ENCODE measurements at places on chromosomes 7 and 10.

- DNase-seq: no peak
These were observed 10.2 kb downstream of the TSPAN15 start for GRCh38 chr10:69461243-69462025.

- DNase-seq: no peak
These were observed 205.3 kb upstream of the ZNF32 start for GRCh38 chr10:43854007-43854406.

DNA sequence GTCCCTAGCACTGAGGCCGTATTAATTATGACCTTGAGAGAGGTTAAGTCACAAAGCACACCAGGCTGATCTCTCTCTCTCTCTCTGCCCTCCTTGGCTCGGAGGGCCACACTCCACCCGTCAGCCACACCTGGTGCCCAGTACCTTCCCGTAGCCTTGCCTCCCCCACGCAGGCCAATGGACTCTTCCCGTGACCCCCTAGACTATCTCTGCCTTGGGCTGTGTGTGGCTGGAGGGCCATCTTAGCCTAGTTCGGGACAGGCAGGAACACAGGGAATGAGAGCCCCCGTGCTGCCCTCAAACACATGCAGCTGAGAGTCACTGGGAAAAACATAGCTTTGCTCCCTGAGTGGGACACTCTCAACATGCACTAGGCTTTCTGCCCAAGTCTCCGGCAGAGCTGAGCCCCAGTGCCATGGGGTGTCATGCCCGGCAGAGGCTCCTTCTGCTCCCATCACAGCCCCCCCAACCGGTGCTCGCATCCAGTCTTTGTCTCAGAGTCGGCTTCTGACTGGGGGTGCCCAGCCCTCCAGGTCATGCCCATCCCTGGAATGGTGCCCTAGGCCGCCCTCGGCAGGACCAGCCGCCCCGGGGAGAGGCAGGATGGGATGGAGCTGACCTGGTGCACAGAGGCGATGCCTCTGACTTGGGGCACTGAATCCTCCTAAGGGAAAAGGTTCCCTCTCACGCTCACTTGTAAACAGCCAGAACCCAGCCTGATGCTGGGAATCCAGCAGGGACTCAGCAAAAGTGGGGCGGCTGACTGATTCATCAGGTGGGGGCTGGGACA is 63.0 kb downstream of the TCERG1L start:
- DNase-seq: no peak

DNA sequence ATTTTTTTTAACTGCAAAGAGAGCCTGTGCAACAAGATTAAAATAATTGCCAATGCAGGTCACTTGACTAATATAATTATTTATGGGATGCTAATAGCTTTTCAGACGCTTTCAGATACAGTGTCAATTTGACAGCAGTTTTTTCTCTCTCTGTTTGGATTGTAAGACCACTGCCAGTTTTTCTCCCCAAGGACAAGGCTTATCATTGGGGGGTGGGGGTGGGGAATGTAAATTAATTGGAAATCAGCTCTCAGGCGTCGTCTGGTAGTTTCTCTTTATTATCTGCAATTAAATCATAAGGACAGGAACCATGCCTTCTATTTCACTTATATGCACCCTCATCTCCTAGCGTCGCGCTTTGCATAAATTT is 559 bp upstream of the LRGUK start:
- DNase-seq: no peak

- no peak for DNase-seq
These were observed 329.1 kb downstream of the PTPRN2 start for GRCh38 chr7:158258411-158259130.

- no peak for DNase-seq
These were observed 451.9 kb downstream of the DPP6 start for GRCh38 chr7:154503962-154504550.

DNA sequence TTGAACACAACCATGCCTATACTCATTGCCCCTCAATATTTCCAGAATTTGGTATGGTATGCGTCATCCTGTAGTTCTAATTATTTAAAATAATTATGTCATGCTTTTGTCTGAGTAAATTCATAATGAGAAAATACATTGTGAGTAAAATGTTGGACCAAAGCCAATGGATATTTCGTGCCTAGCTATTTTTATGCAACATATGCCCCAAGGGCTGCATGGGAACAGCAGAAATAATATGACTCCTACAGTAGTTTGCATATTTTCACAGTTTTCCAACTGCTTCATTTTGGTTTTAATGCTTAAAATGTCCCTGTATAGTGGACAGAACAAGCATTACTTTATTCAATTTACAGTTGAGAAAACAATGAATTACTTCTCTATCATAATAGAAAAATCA is 1115.6 kb upstream of the GHITM start:
- no peak for DNase-seq

DNA sequence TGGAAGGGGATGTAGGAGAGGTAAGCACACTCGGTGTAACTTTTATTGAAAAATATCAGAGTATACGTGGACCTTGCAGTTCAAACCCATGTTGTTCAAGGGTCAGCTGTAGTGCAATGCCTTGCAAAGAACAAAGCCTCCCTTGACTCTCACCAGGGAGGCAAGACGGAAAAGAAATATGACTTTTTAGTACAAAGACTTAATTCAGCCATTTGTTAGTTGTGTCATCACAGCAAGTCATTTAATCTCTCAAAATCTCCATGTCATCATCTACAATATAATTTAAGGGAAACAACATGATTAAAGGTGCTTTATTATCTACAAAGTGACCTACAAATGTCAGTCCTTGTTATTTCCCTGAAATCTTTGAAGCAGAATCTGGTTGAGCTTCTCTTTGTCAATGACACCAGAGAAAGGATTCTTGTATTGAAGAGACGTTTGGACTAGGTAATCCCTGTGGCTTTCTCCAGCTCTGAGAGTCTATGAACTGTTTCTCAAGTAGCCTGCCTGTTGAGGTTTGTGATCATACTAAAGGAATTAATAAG is 502.8 kb downstream of the REEP3 start:
- no peak for DNase-seq

GRCh38 chr10:72425133-72425532 is 70.4 kb upstream of the DNAJB12 start:
- no peak for DNase-seq

DNA sequence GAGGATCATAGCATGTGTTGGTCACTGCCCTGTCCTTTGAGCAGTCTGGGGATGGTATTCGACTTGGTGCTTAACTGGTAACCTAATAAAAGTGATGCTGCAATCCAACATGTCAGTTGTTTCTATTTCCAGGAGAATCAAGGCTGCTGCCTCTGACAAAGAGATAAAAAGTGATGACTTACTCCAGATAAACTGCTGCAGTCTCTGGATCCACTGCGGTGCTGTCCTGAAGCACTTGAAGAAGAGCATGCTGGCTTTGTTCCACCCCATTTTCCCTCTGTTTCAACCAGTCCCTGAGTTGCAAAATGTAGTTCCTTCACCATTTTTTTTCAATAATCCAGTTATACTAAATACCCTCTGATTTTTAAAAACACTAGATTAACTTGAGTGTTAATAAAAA is 403.5 kb upstream of the ANKRD30A start:
- DNase-seq: no peak

DNA sequence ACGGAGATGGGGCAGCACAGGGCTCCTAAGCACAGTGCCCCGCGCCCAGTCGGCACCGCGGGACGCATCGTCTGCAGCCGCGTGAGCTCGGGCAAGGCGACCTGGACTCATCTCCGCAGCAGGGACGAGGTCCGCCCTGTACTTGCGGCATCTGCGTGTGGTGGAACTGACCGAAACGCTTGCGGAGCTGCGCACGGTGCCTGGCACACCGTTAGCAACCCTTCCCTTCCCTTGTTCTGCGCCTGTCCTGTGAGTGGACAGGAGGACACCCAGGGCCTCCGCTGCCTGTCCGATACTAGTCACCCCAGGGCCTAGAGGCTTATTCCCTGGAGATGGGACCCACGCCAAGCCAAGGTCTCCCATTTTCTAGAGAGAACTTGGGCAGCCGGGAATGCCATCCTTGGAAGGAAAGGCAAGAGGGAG is 98.5 kb downstream of the WDR11 start:
- no peak for DNase-seq

GRCh38 chr7:14858410-14858809 is 44.1 kb downstream of the DGKB start:
- DNase-seq: no peak

DNA sequence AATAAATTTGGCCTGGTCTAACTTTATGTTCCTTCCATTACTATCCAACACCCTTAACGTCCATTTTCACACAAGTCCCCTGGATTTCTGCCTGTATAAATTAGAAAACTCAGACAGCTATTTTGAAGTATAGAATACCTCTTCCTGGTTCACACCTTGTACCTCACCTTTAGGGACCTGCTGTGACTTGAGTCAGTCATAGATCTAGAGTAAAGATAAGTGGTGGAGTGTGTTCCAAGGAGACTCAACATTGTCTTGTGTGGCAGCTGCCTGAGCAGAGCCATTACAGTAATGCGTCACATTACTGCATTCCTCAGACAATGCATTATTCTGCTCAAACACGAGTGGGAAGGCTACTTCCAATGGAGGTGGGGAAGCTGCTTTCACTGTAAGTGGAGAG is 513.9 kb downstream of the ADRA2A start:
- no peak for DNase-seq

DNA sequence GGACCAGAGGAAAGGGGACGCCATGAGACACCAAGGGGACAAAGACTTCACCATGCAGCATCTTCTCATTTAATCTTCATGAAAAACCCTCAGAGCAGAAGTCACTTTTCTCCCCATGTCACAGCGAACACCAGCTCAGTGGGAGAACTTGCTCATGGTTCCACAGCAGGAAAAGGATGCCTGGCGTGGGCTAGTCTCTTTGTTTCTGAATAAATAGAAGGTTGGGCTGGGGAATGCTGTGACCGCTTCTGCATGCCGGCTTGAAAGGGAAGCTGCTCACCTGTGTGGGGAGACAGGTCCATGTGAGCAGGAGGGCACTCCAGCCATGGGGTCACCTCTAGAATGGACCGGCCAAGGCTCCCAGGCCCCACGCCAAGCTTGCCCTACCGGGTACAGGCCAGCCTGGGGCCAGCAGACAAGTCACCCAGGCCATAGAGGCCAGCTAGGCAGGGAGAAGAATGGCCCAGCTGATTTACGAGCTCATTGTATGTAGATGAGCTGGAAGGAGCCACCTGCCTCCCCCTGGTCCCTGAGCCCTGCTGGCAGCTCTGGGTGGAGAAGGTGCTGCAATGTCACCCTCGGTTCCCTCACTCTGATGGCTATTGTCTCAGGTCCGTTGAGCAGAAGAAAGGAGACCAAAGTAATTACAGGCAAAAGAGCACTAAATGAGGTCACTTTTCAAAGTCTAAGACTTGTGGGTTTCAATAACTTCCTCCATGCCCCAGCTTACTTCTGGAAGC is 82.0 kb upstream of the PDZD8 start:
- DNase-seq: no peak

- DNase-seq: no peak
These were observed 115.5 kb downstream of the ANKRD61 start for GRCh38 chr7:6146666-6147065.

DNA sequence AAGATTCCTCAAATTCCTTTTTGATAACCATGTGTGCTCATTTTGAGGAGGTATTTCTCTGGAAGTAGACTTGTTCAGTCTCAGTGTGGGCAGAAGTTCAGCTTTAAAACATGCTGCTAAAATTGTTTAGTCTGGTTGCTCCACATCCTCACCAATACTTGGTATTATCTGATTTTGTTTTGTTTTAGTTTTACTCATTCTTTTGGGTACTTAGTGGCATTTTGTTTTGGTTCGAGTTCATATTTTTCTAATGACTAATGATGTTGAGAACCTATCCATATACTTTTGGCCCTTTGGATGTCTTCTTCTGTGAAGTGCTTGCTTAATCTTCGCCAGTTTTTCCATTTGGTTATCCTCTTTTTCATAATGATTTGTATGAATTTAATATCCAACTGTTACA is 694.2 kb upstream of the FZD8 start:
- no peak for DNase-seq

GRCh38 chr7:148912758-148913541 is 28.9 kb upstream of the EZH2 start:
- no peak for DNase-seq

DNA sequence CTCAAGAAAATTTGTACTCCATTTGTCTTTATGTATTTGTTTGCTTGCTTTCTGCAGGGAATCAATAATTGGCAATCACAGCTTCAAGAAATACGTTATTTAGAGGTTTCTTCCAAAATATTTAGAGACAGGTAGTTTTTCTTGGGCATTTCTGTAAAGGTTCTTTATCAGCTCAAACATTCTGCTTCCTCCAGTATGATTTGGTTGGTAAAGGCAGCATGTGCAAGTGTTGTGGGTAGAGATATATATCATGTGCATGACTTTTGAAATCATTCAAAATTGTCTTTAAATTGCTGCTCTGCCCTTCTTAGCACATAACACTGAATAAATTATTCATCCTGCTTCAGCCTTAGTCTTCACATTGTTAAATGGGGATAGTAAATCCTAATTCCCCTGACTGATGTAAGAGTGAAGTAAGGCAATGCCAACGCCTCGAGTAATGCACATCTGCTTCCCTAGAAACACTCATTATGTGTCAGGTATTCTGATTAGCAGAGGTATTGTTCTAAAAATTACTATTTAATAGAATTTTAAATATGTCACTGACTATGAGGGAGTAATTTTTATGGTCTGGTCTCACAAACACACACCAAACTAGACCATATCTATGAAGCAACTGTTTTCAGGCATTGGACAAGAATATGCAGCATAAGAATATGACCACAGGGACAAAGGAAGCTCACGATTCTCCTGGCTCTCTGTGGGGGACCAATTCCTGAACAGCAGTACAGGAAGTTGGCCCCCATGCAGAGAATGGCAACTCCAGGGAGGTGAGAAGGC is 77.3 kb upstream of the AKR1E2 start:
- DNase-seq: no peak

- DNase-seq: no peak
These were observed 38.2 kb downstream of the GSDME start for GRCh38 chr7:24718977-24719491.

DNA sequence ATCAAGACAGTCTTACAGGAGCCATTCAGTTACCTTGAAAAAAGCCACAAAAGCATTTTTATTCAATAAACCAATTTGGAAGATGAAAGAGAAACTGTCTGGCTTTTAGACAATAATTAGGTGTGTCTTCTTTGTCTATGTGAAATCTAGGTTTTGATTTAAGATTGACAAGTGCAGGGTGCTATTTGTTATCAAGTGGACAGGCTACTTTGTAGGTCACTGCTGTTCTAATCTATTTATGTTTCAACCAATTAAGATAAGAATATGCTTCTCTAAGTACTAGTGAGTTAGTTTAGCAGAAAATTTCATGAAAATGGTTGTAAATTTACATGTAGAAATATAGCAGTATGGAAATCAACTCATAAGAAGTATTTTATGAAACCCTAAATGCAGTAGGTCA is 177.5 kb downstream of the CACNA2D1 start:
- no peak for DNase-seq
